Breast epithelium (tissue), 4 donors: ENCODE measurements at places on chromosomes 11 and 22.

DNA sequence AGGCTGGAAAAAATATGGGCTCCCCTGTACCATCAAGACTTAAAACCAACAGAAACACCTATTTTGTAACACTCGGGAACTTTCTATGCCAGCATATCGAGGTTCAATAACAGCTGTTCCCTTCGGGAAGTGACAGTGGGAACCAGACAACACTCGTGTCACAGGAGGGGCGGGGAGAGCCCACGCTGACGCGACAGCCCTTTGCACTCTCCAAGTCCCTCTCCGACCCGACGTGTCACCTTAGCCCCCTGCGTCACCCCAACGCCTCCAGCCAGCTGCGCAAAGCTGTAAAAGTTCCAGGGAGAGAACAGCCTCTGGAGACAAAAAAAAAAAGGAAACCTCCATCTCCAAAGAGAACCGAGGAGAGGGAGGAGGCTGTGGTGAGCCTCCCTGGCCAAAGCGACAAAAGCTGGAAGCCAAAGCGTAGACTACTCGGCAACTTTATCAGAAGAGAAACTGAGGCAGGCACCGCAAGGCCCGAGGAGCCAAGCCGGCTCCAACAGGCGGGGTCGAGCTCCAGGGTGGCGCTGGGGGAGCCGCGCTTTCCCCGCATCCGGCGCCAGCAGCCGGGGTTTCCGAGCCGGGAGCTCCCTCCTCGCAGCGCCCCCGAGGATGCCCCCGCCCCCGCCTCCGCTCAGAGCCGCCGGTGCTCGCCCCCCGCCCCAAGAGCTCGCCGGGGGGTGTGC is 751 bp downstream of the ARFGAP3 start:
- peaks cover 7% of the 10 kb centered on the region for H3K4me1 ChIP-seq
- no peak for DNase-seq
- no peaks in the 10 kb centered on the region for H3K36me3 ChIP-seq
- peak overlapping the region; percentile 80 for H3K4me3 ChIP-seq
- H3K27ac ChIP-seq: peak overlapping the region; percentile 95

- no peaks in the 10 kb centered on the region for H3K27me3 ChIP-seq
- no peaks in the 10 kb centered on the region for H3K36me3 ChIP-seq
- no peak overlapping the region for H3K27ac ChIP-seq
- H3K4me3 ChIP-seq: no peak overlapping the region
- no peak for DNase-seq
Measured at GRCh38 chr22:29214232-29214631, 8.5 kb downstream of the EMID1 start.

GRCh38 chr22:24685531-24686190 is 82.7 kb downstream of the GGT1 start:
- no peaks in the 10 kb centered on the region for H3K36me3 ChIP-seq
- DNase-seq: no peak
- no peak overlapping the region for H3K4me3 ChIP-seq
- no peak overlapping the region for H3K27ac ChIP-seq
- H3K4me1 ChIP-seq: no peaks in the 10 kb centered on the region

GRCh38 chr11:66081505-66081904 is 11.4 kb downstream of the PACS1 start:
- no peak overlapping the region for H3K4me3 ChIP-seq
- H3K27me3 ChIP-seq: no peaks in the 10 kb centered on the region
- H3K36me3 ChIP-seq: no peaks in the 10 kb centered on the region
- no peaks in the 10 kb centered on the region for H3K4me1 ChIP-seq

DNA sequence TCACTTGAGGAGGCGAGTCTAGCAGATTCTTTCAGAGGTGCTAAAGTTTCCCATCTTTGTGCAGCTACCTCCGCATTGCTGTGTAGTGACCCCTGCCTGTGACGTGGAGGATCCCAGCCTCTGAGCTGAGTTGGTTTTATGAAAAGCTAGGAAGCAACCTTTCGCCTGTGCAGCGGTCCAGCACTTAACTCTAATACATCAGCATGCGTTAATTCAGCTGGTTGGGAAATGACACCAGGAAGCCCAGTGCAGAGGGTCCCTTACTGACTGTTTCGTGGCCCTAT is 8.9 kb upstream of the SAMM50 start:
- no peak overlapping the region for H3K4me3 ChIP-seq
- no peaks in the 10 kb centered on the region for H3K27me3 ChIP-seq
- H3K36me3 ChIP-seq: no peaks in the 10 kb centered on the region

DNA sequence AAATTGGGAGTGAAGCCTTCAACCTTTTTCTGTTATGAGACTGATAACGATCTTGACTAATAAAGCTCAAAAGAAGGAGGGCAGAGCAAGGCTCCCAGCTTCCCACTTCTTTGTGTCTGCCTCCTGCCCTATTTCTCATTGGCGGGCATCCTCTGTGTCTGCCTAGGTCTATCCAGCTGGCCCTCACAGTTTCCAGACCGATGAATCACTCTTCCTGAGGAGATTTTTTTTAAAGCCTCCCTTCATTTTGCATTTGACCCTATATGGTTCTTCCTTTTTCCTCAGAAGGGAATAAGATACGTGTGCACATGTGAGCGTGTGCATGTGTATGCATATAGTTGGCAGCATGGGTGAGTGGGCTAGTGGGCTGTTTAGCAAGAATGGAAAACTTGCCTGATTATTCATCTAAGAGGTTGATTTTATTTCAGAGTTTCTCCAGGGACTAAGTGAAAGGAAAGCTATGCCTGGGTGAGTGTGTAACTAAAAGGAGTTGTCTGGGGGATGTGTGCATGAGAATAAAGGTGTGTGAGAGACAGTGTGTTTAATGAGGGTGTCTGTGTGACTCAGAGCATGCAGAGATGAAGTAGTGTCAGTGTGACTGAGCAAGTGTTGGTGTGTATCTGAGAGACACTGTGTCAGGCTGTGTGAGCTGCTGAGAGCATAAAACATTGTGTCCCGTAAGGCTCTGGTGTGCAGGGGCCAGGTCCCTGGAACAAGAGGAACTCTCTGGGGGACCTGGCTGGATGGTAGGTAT is 12.2 kb downstream of the PHLDB1 start:
- DNase-seq: no peak
- H3K4me1 ChIP-seq: peaks cover 33% of the 10 kb centered on the region
- no peak overlapping the region for H3K4me3 ChIP-seq

- H3K27ac ChIP-seq: peak overlapping the region; percentile 42
- H3K36me3 ChIP-seq: no peaks in the 10 kb centered on the region
- H3K27me3 ChIP-seq: no peaks in the 10 kb centered on the region
- H3K4me3 ChIP-seq: no peak overlapping the region
- DNase-seq: no peak
Measured at GRCh38 chr11:117172724-117173421, 5.7 kb upstream of the SIDT2 start.

DNA sequence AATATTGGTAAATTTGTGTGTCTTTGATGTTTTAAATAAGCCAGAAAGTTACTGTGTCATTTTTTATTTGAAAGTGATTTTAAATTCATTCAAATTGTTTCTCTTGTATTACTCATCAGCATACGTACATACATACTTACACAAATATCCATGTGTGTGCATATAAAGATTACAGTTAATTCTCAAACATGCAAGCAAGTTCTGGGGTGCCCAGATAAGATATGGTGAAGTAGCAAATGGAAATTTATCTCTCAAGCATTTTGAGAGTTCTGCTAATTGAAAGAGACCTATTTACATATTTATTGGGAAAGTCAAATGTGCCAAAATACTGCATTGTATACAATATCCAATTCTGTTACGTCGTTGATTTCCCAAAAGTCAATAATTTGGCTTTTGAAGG is 1024.0 kb upstream of the CNTN5 start:
- no peak overlapping the region for H3K4me3 ChIP-seq
- no peaks in the 10 kb centered on the region for H3K27me3 ChIP-seq
- DNase-seq: no peak
- H3K4me1 ChIP-seq: no peaks in the 10 kb centered on the region

DNA sequence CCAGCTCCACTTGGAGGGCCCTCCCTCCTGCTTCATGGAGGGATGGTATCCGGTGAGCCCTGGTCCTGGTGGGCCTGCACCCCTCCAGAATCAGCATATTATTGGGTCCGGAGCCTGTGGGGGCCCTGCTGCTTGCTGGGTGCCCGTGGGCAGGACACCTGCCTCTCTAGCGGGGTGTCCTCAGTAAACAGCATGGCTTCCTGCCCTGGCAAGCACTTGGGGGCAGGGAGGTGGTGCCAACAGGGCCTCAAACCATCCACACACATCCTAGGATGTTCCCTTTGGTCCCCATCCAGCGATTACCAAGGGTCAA is 108.3 kb downstream of the CTTN start:
- H3K4me1 ChIP-seq: no peaks in the 10 kb centered on the region
- no peak overlapping the region for H3K4me3 ChIP-seq
- no peak for DNase-seq
- H3K36me3 ChIP-seq: no peaks in the 10 kb centered on the region

DNA sequence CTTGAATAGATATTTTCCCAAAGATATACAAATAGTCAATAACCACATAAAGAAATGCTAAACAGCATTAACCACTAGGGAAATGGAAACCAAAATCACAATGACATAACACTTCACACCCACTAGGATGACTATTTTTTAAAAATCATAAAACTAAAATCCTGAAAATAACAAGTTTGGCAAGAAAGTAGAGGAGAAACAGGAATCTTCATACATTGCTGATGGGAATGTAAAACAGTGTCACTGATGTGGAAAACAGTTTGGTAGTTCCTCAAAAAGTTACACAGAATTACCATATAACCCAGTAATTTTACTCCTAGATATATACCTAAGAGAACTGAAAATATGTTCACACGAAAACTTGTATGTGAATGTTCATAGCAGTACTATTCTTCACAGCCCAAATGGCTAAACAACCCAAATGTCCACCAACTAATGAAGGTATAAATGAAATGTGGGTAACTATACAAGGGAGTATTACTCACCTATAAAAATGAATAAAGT is 12.5 kb downstream of the PICALM start:
- no peaks in the 10 kb centered on the region for H3K27me3 ChIP-seq
- H3K4me1 ChIP-seq: no peaks in the 10 kb centered on the region
- no peak for DNase-seq

DNA sequence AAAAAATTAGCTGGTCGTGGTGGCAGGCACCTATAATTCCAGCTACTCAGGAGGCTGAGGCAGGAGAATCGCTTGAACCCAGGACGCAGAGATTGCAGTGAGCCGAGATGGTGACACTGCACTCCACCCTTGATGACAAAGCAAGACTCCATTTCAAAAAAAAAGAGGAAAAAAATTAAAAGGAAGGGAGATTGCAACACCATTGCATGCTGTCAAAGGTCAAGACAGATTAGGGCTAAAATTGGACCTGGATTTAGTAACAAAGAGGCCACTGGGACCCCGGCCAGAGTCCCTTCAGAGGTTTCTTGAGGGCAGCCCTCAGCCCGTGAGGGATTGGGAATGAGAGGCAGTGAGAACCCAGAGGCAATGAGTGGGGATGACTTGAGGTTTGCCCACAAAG is 8.2 kb upstream of the MAFF start:
- no peaks in the 10 kb centered on the region for H3K27me3 ChIP-seq
- H3K4me3 ChIP-seq: no peak overlapping the region
- H3K4me1 ChIP-seq: no peaks in the 10 kb centered on the region
- no peak for DNase-seq
- H3K27ac ChIP-seq: no peak overlapping the region
- H3K36me3 ChIP-seq: no peaks in the 10 kb centered on the region

GRCh38 chr11:3111919-3112690 is 53.0 kb downstream of the OSBPL5 start:
- DNase-seq: no peak
- no peaks in the 10 kb centered on the region for H3K4me1 ChIP-seq
- no peaks in the 10 kb centered on the region for H3K36me3 ChIP-seq
- no peak overlapping the region for H3K27ac ChIP-seq

- no peak overlapping the region for H3K4me3 ChIP-seq
- DNase-seq: no peak
- no peaks in the 10 kb centered on the region for H3K27me3 ChIP-seq
- H3K36me3 ChIP-seq: no peaks in the 10 kb centered on the region
Measured at GRCh38 chr11:65726660-65727059, 6.1 kb upstream of the RNASEH2C start.

DNA sequence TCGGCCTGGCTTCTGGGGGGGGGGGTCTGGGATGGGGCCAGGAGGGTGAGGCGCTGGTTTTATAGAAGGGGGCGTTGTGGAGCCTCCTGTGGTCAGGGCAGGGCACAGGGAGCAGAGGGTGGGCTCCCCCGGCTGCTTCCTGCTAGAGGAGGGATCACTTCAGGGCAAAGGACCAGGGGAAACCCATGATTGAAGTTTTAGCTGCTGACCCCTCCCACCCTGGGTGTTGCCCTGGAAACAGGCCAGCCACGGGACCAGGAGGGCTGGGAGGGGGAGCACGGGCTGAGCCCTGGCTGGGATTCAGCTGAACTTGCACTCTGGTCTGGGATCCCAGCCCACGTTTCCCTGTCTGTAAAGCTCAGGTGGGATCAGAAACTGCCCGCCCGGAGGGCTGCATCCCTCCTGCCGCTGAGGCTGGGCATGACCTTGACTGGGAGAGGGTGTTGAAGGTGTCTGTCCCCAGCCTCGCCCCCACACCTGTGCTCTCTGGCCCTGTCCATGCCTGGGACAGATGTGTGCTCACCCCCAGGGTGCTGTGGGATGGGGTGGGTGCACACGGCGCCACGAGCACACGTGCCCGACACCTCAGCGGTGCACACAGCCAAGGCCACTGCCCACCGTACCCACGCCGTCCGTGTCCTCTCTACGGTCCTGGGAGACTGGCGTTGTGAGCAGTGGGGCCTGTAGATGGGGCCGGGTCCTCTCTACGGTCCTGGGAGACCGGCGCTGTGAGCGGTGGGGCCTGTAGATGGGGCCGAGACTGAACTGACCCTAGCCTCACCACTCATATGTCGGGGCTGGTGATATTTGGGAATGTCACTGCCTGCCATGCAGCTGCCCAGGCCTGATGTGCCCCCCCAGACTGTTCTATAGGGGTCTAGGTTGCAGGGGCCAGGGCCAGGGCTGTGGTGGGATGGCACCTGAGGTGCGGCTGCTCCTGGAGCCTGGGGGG is 2.3 kb downstream of the TSPAN4 start:
- peak overlapping the region; percentile 91 for H3K4me3 ChIP-seq
- H3K27ac ChIP-seq: peak overlapping the region; percentile 94
- DNase-seq: peak; percentile 89
- H3K36me3 ChIP-seq: no peaks in the 10 kb centered on the region
- no peaks in the 10 kb centered on the region for H3K27me3 ChIP-seq
- H3K4me1 ChIP-seq: peaks cover 25% of the 10 kb centered on the region

- no peaks in the 10 kb centered on the region for H3K4me1 ChIP-seq
- no peak overlapping the region for H3K4me3 ChIP-seq
- no peak for DNase-seq
- H3K27me3 ChIP-seq: no peaks in the 10 kb centered on the region
- H3K36me3 ChIP-seq: no peaks in the 10 kb centered on the region
Measured at GRCh38 chr11:94654201-94654600, 87.0 kb downstream of the PIWIL4 start.

GRCh38 chr11:46361283-46362155 is 14.3 kb downstream of the DGKZ start:
- peak overlapping the region; percentile 98 for H3K27ac ChIP-seq
- H3K4me1 ChIP-seq: peaks cover 19% of the 10 kb centered on the region
- H3K4me3 ChIP-seq: peak overlapping the region; percentile 30

- peaks cover 2% of the 10 kb centered on the region for H3K4me1 ChIP-seq
- H3K36me3 ChIP-seq: no peaks in the 10 kb centered on the region
- H3K27me3 ChIP-seq: no peaks in the 10 kb centered on the region
- H3K27ac ChIP-seq: peak overlapping the region; percentile 85
- DNase-seq: no peak
Measured at GRCh38 chr11:119693253-119693815, 35.7 kb downstream of the NECTIN1 start.

- H3K27me3 ChIP-seq: no peaks in the 10 kb centered on the region
- no peak overlapping the region for H3K4me3 ChIP-seq
- no peak for DNase-seq
Measured at GRCh38 chr11:123047266-123047946, 14.5 kb downstream of the HSPA8 start.

- no peaks in the 10 kb centered on the region for H3K4me1 ChIP-seq
- DNase-seq: no peak
- H3K27me3 ChIP-seq: no peaks in the 10 kb centered on the region
- no peak overlapping the region for H3K4me3 ChIP-seq
- no peaks in the 10 kb centered on the region for H3K36me3 ChIP-seq
- no peak overlapping the region for H3K27ac ChIP-seq
Measured at GRCh38 chr11:66815646-66816045, 27.6 kb upstream of the RCE1 start.
